ENCODE measurements at places on chromosomes 11 and 22. TPM values are rescaled to one million over a fixed set of nuclear protein-coding genes. Genes with fewer than 3 reads are reported as not detected.

Gene F2
- total RNA-seq = 60.0 TPM

- no peak for DNase-seq
Measured at GRCh38 chr11:75150879-75151278, at the start of gene SLCO2B1. Gene SLCO2B1 (plus strand): TSS chr11:75151107. CDS start chr11:75151382, 275 bp downstream.

DNA sequence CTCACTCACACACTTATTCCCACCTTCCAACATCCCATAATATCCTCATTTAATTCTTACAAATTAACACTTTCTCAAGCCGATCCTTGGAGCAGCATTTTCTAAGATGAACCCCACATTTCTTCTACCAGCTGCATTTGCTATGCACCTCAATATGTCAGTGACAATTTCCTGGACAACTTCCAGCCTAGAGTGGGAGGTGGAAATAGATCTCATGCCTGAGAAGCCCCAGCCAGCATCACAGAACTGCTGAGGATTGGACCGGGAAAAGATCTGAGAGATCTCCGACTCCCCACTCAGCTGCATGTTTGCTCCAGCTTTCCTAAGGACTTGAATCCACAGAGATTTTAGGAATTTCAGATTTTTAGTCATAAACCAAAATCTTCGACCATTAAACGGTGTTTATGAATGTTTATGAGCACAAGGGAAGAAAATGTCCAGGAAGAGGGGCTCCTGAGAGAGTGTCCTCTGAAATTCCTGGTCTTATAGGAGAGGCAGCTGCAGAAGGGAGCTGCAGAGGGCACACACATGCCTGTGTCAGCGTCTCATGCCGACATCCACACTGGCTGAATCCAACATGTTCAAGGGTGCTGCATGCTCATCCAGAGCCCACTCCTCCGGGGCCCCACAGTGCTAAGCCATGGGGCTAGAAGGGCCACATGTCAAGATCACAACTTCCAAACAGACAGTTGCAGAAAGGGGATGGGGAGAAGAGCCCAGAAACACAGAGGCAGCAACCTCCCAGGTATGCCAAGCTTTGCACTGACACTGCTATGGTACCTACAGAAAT is 68.6 kb downstream of the MICAL3 start:
- DNase-seq = no peak

Gene EXPH5
- 18.1 TPM for total RNA-seq

- no peak for DNase-seq
Measured at GRCh38 chr11:726278-727220, 20.5 kb downstream of the EPS8L2 start.
